Stimulated activated CD4-positive, alpha-beta T cell treated with anti-CD3 and anti-CD28 coated beads, TNF-alpha, amount 100 ng/mL, for 1 hour (primary cell): ENCODE measurements at places on chromosomes 7 and 10.
A peak's percentile ranks its signal among the peaks of the same experiment; 100 is the strongest.

DNA sequence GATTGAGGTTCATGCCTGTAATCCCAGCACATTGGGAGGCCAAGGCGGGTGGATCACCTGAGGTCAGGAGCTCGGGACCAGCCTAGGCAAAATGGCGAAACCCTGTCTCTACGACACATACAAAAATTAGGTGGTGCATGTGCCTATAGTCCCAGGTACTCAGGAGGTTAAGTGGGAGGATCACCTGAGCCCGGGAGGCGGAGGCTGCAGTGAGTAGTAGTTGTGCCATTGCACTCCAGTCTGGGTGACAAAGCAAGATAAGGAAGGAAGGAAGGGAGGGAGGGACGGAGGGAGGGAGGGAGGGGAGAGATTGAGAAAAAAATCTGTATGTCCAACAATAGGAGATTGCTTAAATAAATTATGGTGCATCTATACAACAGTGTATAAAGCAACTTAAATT, 13.2 kb downstream of the TLL2 start:
- no peak for DNase-seq

- DNase-seq, result no peak
Observed at GRCh38 chr10:52747694-52748093, 24.9 kb downstream of the MBL2 start.

DNA sequence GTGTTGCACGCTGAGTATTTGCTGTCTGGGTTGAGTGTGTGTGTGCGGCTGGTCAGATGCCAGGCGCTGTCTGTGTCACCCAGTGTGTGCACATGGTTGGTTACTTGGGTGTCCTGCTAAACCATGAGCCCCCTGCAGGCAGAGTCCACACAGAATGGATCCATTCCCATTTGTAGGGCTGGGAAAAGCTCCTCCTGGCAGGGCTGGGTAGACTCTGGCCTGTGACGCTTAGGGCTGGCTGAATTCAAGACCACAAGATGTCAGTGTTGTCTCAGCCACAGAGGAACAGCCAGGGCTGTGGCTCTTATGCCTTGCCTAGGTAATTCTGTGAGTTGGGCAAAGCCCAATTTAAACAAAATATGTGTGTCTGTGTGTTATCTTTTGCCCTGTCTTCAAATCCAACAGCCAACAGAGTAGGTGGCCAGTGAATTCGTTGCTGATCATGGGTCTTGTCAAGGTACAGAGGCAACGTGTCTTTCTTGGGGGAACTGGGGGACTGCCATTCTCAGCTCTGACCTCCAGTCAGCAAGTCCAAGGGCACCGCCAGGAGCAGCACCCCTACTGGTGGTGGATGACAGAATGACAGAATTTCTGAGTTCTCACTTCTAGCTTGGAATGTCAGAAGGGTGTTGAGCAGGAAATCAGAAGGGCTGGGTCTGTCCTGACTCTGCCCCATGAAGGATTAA, 285.1 kb downstream of the CCSER2 start:
- DNase-seq, result no peak

DNA sequence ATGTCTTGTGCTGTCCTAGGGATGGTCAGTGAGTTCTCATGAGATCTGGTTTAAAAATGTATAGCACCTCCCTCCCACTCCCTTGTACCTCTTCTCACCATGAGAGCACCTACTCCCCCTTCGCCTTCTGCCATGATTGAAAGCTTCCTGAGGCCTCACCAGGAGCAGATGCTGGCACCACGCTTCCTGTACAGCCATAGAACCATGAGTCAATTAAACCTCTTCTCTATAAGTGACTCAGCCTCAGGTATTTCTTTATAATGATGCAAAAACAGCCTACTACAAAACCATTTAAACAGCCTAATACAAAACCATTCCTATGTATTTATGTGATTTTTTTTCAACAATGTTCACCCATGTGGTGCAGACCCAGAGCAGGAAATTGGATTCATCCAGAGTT, 32.0 kb downstream of the KDM7A start:
- no peak for DNase-seq

DNA sequence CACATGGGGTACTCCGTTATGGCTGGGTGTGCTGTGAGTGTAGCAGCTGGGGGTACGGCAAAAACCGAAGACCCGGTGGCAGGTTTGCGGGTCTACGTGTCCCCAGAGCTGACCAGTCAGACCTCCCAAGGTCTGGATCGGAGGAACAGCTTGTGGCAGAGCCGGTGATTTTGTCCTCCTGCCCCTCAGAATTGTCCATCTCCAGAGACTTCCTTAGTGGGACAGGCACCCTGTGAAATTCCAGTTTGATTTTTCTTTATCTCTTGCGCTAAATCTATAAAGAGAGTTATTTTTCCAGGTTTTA, 1.0 kb downstream of the EIF3B start:
- DNase-seq, result no peak

- peak; percentile 7 for DNase-seq
Observed at GRCh38 chr10:88152728-88153133, 289.3 kb downstream of the PTEN start.

GRCh38 chr10:43396928-43397624, 11.9 kb downstream of the HNRNPF start:
- peak; percentile 28 for DNase-seq

DNA sequence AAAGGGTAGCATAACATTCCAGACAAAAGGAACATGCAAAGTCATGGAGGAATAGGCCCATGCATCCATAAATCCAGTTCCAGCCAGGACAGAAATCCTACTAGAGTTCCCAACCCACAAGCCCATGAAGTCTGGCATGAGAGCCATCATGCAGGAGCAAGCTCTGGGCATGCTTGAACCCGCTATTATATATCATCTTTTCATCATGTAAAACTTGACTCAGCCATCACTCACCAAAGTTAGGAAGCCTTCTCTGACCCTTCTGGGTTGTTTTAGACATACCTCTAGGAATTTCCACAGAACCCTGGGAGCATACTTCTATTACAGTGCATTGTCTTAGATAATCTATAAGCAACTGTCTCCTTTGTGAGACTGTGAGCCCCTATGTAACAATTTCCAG, 293.0 kb upstream of the NPSR1 start:
- DNase-seq, result no peak

- DNase-seq, result no peak
Observed at GRCh38 chr10:112926906-112927688, 22.9 kb upstream of the TCF7L2 start.

DNA sequence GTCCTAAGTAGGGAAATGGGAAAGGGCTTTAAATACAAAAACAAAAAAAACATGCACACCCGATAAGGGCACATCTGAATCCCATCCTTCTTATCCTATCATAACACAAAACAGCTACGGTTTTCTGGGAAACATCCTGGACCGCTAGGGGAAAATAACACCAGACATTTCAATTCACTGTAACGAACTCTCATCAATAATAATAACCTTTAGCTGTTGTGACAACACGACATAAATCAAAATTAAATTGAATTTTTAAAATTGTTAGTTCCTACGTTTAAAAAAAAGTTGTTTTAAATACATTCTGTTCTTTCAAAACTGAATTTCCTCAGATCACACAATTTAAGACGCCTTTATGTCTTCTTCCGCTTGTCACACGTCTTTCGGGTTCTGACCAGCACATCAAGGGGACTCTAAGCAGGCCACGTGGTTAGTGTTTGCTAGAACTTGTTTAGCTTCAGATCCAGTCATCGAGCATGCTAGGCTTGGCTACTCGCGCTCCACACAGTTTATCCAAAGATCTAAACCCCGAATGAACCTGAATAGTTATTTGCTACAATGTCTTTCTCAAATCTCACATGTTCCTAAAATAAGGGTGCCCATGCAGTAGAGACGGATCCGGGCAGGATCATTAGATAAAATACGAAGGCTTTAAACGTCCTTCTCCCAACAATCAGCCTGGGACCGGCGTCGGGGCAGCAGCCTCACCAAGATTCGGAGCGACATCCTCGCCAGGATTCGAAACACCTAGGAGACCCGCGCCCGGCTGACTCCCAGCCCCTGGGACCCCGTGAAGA, 839 bp downstream of the IKZF5 start:
- DNase-seq, result no peak

GRCh38 chr10:103960103-103960502, 6.8 kb upstream of the SLK start:
- no peak for DNase-seq
